Cortex of kidney (tissue), 1 donor: ENCODE measurements at places on chromosomes 12 and 14.

DNA sequence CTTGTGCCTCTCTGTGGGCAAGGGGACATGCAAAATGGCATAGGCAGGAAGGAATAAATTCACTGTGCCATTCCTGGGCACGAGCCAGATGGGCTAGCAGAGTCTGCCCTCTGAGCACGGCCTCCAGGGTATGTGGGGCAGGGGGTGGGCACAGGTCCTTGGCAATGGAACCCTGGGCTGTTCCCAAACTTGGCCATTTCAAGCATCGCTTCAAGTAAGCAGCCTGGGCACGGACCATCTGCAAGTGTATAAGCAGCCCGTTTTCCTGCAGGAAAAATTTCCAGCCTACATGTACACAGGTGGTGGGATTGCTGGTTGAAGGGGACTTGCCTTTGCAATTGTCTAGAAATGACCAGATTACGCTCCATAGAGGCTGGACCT, 40.3 kb downstream of the CCDC85C start:
- DNase-seq = no peak

- no peak for DNase-seq
Observed at GRCh38 chr14:31261859-31262731, 54.5 kb upstream of the HECTD1 start.

GRCh38 chr12:25719505-25719904, 166.4 kb upstream of the LMNTD1 start:
- DNase-seq = no peak

GRCh38 chr14:98982986-98983385, 289.0 kb downstream of the BCL11B start:
- DNase-seq = no peak

DNA sequence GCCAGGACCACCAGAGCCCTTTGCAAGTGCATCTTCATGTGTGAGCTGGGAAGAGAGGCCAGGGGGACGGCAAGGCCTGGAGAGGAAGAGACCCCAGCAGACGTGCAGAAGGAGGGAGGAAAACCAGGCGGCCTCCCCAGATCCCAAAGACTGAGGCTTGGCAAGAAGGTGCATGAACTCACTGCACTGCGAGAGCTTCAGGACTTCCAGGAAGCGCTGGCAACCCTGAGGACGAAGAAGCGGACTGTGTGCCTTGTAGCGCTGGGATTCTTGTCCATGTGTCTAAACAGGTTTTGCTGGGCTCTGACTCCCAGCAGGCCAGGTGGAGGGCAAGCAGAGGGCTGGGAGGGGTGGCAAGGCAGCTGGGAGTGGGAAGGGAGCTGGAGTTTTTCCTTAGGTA, 939 bp downstream of the TGFB3 start:
- DNase-seq = no peak

GRCh38 chr12:93145086-93145485, 216.0 kb upstream of the EEA1 start:
- DNase-seq = no peak

GRCh38 chr12:3803865-3804472, 51.1 kb upstream of the CRACR2A start:
- no peak for DNase-seq

DNA sequence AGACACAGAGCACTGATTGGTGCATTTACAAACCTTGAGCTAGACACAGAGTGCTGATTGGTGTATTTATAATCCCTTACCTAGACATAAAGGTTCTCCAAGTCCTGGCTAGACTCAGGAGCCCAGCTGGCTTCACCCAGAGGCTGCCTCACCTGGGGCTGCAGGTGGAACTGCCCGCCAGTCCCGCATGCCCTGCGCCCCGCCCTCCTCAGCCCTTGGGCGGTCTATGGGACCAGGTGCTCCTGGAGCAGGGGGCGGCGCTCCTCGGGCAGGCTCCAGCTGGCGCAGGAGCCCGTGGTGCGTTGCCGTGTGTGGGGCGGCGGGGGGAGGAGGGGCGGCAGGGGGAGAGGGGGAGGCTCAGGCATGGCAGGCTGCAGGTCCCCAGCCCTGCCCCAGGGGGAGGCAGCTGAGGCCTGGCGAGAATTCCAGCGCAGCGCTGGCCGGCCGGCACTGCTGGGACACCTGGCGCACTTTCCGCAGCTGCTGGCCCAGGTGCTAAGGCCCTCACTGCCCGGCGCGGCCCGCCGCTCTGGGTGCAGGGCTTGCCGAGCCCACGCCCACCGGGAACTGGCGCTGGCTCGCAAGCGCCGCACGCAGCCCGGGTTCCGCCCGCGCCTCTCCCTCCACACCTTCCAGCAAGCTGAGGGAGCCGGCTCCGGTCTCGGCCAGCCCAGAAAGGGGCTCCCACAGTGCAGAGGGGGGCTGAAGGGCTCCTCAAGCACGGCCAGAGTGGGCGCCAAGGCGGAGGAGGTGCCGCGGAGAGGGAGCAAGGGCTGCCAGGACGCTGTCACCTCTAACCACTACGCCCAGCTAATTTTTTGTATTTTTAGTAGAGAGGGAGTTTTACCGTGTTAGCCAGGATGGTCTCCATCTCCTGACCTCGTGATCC, 3.1 kb upstream of the SLCO1B3 start:
- no peak for DNase-seq

GRCh38 chr12:8590842-8591545, 21.7 kb downstream of the AICDA start:
- no peak for DNase-seq

DNA sequence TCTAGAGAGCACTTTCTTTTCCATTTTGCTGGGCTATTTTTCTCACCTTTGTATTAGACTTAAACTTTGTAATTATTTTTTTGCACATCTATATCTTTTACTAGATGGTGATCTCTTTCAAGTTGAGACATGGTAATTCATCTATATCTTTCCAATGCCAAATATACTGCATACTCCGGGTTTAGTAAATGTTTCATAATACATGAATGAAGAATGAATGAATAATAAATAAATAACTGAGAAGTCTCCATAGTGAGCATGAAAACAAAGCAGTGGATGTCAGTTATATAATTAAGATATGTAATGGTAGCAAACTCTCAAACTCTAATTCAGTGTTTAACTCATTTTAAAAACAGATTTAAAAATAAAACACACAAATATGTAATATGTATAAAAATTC, 342.5 kb upstream of the KITLG start:
- DNase-seq = no peak

DNA sequence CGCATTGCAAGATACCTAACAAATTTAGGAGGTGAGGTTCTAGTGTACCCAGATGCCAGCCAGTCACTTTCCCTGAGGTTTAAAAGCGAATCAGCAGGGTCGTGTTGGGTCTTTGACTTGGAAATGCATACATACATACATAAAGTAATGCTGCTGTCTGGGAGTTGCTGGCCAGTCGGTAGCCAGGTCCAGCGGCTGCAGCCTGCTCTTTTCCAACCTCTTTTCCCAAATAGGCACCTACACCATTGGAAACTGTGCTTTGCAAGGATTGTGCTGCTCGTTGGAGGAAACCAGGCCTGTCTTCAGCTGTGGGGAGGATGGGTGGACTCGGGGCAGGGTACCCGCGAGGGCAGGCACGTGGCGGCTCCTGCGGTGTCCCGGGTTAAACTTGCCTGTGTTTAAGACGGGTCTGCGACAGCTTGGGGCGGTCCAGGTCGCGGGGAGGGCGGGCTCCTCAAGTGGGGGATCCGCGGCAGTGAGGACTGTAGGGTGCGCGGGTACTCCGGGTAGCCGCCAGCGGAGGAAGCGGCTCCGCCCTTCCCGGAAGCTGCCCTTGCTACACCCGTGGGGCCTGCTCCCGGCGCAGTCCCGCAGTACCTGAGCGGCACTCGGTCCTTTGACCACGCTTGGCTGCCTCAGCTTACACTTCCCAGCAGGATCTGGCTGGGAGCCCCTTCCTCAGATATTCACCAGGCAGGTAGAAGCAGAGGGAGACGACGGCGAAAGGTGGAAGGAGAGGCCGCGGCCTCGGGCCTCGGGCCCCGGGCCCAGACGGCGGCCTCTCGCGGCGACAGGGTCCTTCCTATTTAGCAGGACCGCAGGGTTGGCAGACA, 2.7 kb downstream of the TTC6 start:
- no peak for DNase-seq

GRCh38 chr14:51448831-51449670, 202.7 kb upstream of the FRMD6 start:
- no peak for DNase-seq

DNA sequence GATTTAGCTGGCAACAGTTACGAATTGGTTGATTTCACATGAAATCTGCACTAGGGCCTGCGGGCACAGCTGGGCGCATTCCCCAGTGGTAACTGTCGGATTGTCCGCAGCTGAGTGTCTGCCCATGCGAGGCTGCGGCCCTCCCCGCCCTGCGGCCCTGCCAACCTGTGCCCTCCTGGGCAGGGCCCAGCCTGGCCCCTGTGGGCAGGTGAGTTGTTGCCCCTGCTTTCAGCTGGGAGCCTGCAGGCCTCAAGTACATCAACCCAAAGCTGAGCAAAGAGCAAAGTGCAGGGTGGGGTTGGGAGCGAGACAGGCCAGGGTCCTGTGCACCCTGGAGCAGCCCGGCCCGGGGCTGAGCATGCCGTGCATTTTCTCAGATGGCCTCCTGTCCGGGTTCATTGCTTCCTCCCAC, 89.1 kb downstream of the ADGRD1 start:
- DNase-seq = no peak

DNA sequence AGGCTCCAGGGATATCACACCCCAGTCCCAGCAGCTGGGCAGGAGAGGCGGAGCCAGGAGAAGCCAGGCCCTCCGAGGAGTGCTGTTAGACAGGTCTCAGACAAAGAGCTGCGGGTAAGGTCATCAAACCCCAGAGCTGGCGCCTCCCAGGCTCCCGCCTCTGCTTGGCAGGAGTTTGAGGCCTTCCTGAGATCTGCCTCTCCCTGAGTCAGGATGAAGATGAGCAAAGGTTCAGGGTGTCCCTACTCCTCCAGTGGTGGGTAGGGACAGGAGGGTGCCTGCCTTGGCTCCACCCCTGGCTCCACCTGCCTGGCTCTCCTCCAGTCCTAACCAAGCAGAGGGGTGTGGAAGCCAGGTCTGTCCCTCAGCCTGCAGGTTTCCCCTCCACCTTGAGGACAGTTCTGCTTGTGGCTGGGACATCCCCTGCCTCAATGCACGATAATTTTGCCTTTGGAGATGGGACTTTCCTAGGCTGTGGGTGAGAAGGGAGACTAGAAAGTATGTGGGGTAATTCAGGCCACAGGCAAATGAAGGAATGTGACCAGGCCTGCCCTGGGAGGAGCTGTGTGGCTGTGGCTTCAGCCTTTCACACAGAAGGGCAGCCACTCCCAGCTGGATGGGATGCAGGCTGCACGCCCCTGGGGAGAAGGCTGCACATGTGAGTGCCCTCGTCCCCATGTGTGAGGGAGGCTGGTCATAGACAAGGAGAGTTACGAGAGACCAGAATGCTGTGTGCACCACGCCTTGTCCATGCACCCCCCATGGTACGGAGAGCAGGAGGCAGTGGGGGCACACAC, 2.2 kb downstream of the PLEKHG6 start:
- DNase-seq = no peak

DNA sequence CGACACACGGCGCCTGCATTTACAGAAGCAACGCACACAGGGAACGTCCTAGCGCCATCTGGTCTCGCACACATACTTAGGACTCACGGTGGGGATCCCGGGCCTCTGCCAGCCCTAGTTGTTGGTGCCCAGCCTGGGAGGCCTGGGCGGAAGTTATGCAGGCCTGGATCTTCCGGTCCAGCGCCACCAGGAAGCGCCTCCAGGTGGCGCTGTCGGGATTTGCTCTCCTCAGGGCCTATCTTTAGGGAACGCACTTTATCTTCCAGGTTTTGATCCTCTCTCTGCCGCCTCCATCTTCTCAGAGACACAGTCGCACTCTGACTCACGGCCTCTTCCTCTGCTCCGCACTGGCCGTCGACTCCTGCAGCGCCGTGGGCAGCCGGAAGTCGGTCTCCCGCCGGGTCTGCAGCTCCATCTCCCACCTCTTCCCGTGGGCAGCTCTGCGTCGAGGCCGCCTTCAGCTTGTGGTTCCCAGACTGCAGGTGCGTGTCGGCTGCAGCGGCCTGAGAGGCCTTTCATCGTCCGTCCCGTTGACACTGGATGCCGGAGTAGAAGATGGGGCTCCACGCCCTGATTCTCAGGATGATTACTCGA, 760.4 kb downstream of the TMEM121 start:
- no peak for DNase-seq

DNA sequence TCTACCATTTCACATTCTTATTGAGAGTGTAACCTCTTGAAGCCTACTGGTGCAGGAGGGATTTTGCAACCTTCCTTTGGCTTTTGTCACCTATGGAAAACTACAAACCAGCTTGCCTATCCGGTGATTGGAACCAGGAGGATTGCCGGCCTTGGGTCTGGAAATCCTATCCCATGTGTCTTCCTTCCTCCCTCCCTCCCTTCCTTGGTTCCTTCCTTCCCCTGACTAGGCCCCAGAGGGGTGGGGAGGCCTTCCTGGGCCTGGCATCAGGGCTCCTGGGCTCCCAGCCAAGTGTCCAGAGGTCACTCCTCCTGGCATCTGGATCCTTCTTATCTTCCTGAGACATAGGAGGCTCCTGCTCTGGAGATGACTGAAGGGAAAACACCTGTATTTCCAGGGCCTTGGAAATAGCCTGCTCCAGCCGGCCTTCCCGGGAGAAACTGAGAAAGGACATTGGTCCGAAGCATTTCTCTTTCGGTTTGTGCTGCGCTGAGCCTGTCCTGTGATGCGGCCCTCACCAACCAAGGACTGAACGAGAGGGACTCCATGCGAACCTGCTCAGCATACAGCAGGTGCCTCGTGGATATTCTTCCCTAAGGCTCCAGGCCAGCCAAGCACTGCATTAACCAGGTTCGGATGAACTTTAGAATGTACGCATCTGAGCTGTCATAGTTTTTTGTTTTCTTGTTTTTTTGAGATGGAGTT, 43.4 kb downstream of the PSMA6 start:
- no peak for DNase-seq

GRCh38 chr12:110073049-110073831, 24.9 kb upstream of the C12orf76 start:
- DNase-seq = no peak

- no peak for DNase-seq
Observed at GRCh38 chr12:119594772-119595445, 1.3 kb downstream of the TMEM233 start.

DNA sequence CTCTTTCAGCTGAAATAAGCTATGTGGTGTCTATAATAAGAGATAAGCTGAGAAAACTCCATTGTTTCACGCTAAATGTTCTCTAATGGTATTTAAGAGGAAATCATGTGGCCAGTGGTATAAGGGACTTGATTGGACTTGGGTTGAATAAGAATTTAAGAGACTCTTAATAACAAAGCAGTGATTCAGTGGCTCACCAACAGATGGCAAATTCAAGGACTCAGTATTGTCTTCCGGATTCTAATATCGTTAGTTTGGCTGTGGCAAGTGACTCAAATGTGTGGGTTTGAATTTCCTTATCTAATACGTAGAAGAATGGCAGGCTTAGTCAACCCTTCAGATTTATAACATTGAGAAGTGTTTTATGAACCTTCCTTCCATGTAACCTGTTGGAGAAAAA, 49.1 kb upstream of the KCNH3 start:
- DNase-seq = no peak

DNA sequence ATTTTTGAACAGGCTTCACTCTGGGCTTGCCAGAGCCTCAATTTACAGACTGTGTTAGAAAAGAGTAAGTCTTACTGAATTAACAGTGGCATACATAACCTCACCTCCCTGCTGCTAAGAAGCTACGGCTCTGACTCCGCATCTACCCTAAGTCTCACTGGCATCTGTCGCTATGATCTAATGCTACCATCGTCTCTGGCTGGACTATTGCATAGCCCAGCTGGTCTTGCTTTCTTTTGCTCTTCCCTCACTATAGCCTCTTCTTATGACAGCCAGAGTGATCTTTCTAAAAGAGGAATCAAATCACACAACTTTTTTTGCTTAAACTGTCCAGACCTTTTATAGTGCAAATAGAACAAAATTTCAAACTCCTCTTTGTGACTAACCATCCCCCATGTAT, 81.1 kb downstream of the SLC24A4 start:
- no peak for DNase-seq

- DNase-seq = no peak
Observed at GRCh38 chr12:21538061-21538653, 12.1 kb downstream of the SPX start.
